ENCODE measurements at places on chromosomes 13 and 19. TPM values are rescaled to one million over a fixed set of nuclear protein-coding genes. Genes with fewer than 3 reads are reported as not detected.

DNA sequence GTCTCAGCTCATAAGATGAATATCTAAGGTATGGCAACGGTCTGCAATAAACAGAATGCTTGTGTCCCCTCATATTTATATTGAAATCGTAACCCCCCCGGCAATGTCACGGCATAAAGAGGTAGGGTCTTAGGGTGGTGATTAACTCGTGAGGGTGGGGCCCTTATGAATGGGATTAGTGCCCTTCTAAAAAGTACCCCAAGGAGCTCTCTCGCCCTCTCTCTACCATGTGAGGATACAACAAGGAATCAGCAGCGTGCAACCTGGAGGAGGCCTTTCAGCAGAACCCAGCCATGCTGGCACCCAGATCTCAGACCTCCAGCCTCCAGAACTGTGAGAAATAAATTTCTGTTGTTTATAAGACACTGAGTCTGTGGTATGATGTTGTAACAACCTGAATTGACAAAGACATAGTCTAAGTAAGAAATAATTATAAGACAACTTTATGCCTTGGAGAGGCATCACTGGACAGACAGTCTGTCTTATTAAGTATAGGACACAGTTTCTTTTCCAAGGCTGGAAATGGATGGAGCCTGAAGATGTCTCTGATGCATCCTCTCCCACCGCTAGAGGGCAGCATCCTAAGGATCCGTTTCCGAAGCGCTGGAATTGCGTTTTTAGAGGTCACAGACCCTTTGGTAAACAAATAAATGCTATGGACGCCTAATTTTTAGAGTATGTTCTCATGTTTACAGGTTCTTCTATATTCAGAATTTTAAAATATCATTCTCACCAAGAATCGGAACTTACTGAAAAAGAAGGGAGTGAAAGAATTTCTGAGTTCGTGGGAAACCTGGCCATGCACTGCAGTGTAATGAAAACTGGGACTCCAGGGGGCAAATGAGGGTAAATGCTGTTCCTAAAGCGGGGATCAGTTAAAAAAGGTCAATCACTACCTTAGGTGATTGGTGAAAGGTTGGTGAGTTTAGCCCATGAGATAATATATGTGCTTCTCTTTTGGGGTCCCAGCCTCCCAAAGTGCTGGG lies 13.3 kb upstream of the LEUTX start:
- no peak overlapping the region for H3K27ac ChIP-seq
- no peak overlapping the region for H3K4me3 ChIP-seq
- H3K4me1 ChIP-seq = no peaks in the 10 kb centered on the region
- no peaks in the 10 kb centered on the region for H3K27me3 ChIP-seq

The LAIR1 gene
- 48.6 TPM for polyA plus RNA-seq

GRCh38 chr13:44732503-44733098 lies 156.5 kb upstream of the TSC22D1 start:
- H3K27ac ChIP-seq = no peak overlapping the region
- H3K4me1 ChIP-seq = no peaks in the 10 kb centered on the region
- H3K27me3 ChIP-seq = no peaks in the 10 kb centered on the region

The SWSAP1 gene
- polyA plus RNA-seq = 7.3 TPM

GRCh38 chr13:50080203-50080910 lies 65.1 kb downstream of the KCNRG start:
- H3K4me1 ChIP-seq = peaks cover 17% of the 10 kb centered on the region
- peak overlapping the region; percentile 86 for H3K27ac ChIP-seq
- H3K36me3 ChIP-seq = peaks cover 5% of the 10 kb centered on the region
- peaks cover 12% of the 10 kb centered on the region for H3K27me3 ChIP-seq

DNA sequence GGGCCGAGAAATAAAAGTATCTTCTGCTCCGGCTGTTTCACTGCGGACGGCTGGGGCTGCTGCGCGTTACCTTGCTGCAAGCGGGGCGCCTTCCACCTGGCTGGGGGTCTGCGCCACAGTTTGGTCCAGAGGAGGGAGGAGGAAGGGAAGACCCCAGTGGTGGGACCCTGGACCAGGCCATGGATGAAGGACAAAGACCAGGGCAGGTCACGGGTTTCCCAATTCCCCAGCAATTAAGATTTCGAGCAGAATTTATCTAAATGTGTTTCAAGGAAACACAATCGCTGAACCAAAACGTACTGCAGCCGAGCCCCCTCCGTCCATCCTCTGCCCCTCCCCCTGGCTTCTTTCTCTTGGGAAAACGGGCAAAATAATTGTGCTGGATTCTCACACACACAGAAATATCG lies 2.9 kb downstream of the SOX1 start:
- H3K4me3 ChIP-seq = no peak overlapping the region
- no peak overlapping the region for H3K27ac ChIP-seq
- peaks cover 4% of the 10 kb centered on the region for H3K27me3 ChIP-seq
